CD4-positive, alpha-beta T cell treated with Interleukin-21 for 1 hour (primary cell): ENCODE measurements at places on chromosomes 5 and 9.

- peak; percentile 11 for DNase-seq
These were observed 40.7 kb downstream of the TIMD4 start for GRCh38 chr5:156922207-156922792.

GRCh38 chr5:140267559-140268018 lies 35.3 kb downstream of the PFDN1 start:
- DNase-seq, result no peak

- DNase-seq, result no peak
These were observed 49.5 kb upstream of the SARDH start for GRCh38 chr9:133787754-133788025.

DNA sequence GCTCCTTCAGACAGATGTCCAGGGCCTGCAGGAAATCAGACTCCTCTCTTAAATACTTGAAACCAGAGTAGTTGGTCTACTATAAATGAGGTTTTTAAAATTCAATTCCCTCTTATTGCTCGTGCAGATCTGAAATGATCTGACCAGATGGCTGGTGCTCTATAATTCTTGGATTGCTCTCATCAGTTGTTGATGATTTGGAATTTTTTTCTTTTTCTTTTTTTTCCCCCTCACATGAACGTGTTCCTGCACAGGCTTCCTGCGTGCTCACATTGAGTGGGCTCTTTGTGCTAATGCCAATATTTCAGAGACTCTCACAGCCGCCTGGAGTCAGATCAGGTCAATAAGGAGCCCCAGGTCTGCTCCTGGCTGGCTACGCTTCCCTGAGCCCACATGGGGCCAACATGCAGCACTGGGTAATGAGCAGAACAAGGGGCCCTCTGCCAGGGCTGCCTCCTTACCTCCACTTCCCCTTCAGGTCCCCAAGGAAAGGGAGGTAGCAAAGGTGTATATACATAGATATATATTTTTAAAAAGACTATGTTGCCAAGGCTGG lies 82.0 kb downstream of the SIL1 start:
- DNase-seq, result no peak

DNA sequence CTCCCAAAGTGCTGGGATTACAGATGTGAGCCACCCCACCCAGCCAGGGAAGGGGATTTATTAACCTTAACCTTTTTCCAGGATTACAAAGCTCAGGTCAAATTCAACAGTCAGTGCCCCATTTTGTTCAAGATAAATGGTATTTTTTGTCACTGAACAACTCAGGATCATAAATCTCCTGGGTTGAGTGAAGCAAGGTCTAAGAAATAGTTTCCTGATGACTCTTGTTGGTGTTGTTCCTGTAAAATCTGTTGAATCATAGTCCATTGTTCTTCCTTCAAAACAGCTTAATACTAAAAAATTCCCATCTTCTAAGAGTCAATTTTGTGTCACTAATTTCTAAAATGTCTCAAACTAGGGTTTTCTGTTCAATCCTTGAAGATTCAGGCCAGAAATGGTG lies 33.9 kb upstream of the JMY start:
- no peak for DNase-seq

- DNase-seq, result no peak
These were observed 146.5 kb downstream of the PPP2R2B start for GRCh38 chr5:146731909-146732659.

DNA sequence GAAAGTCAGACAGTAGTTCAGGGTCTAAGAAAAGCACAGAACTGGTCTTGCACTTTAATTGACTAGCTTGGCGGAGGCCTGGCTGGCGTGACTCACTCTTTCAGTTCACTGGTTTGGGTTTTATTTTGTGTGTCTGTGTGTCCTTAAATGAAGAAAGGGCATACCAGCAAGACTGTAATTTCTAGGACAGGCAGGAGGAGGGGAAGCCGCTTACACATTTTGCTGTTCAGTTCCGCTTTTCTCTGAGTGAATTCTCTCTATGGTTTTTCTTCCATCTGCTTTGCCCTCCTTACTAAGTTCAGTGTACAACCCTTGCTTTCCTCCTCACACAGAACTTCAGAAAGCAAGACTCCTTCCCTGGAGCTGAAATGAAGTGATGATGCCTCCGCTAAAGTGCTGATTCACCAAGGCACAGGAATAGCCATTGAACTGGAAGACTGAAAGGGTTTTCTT lies 150.8 kb downstream of the MEF2C start:
- DNase-seq, result peak; percentile 12

GRCh38 chr5:178766936-178767912 lies 36.8 kb upstream of the ZNF354A start:
- no peak for DNase-seq

GRCh38 chr5:67065237-67065636 lies 131.4 kb downstream of the CD180 start:
- no peak for DNase-seq

DNA sequence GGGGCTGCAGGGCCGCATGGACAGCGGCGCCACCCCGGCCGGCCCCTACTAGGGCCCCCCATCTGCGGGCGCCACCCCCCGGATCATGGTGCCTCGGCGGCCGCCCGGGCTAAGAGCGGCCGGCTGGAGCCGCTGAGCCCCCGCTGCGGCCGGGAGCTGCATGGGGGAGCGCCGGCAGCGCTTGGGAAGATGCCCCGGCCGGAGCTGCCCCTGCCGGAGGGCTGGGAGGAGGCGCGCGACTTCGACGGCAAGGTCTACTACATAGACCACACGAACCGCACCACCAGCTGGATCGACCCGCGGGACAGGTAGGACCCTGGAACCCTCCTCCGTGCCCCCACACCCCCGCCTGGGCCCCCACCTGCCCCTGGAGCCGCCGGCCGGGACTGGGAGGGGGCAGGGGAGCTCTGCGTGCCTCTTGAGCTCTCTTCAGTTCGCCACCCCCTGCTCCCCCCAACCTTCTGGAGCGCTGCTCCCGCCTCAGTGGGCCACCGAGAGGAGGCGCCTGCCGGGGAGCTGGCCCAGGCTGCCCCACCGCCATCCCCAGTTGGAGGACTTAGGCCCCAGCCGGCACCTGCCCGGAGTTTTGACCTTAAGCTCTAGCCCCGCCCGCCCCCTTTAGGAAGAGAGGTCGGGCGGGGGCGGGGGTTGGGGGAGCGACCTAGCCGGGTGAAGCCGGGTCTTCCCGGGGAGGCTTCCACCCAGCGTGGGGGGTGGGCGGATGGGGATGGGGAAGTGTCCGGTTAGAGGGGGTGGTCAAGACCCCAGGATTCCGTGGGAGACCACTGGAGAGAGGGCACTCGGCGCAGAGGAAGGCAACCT lies 730 bp downstream of the WWC1 start:
- DNase-seq, result no peak

- DNase-seq, result peak; percentile 47
These were observed 185.9 kb upstream of the RASA1 start for GRCh38 chr5:87081511-87082372.

DNA sequence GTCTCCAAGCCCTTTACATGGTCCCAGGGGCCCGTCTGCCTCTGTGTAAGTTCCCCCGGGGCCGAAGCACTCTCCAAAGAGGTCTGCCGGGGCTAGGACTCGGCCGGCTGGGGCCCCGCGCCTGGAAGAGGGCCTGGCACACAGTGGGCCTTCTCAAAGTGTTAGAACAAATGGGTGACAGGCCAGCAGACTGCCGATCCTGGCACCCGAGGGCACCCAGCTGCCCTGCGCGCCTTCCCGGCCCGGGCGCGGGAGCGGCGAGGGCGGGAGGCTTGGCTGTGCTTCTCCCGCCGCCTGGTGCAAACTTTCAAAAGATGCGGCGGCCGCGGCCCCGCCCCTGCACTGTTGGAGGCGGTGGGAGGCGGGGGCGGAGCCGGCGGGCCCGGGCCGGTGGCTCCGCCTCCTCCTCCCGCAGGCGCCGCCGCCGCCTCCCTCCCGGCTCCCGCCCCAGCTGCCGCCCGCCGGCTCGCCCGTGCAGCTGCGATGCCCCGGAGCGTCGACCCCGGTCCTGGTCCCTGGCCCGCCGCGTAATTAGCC lies at the start of gene NEURL1B:
NEURL1B (plus strand) TSS at position 442 of the 537 bp plus-strand sequence. CDS start 144 bp downstream, outside the sequence.
- peak; percentile 25 for DNase-seq

- DNase-seq, result no peak
These were observed 269.9 kb downstream of the MEF2C start for GRCh38 chr5:88613051-88613450.

- DNase-seq, result no peak
These were observed 323.1 kb downstream of the RAB3C start for GRCh38 chr5:58905944-58906343.

- DNase-seq, result no peak
These were observed 32.7 kb downstream of the UBE2D2 start for GRCh38 chr5:139593716-139594319.
